LHCN-M2 (cell line): ENCODE measurements at places on chromosomes 2 and 18. TPM values are rescaled to one million over a fixed set of nuclear protein-coding genes. Genes with fewer than 3 reads are reported as not detected.

The IL36A gene
- total RNA-seq = not detected in 2 replicates

The SKOR2 gene
- total RNA-seq = not detected in 2 replicates

The TMEM200C gene
- total RNA-seq = not detected in 2 replicates

The LOXL3 gene
- 9.9 and 11.7 TPM in 2 replicates for total RNA-seq

The MTLN gene
- 71.5 and 107 TPM in 2 replicates for total RNA-seq

The ANKRD29 gene
- 5.8 and 7.1 TPM in 2 replicates for total RNA-seq

The ECEL1 gene
- not detected in 2 replicates for total RNA-seq

The ZBTB7C gene
- 0.06 and 0.17 TPM in 2 replicates for total RNA-seq

The GAD1 gene
- total RNA-seq = 0.19 and 0.29 TPM in 2 replicates

GRCh38 chr2:186599186-186599778 lies 9.4 kb downstream of the ITGAV start:
- no peak for DNase-seq

DNA sequence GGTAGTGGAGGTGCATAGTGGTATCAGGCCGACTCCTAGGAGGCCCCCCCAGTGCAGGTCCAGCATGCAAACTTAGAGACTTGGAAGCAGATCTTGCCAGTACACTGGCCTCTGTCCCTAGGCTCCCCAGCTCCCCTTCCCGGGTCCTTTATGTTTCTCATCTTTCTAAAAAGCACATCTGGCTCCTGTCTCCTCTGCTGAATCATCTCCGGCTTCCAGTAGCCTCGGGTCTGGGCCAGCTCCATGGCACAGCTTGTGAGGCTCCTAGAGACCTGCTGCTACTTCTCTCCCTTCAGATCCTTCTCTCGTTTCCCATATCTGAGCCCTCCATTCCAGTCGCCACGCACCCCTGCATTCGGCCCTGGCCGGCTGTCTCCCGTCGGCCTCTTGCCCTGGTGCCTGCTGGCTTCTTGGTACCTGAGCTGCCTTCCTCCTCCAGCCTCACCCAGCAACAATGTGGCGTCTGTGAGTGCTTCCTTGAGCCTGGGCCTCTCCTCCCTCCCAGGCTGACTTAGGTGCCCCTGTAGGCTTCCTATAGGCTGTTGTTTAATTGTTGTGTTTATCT lies 6.6 kb downstream of the TRAF3IP1 start:
- DNase-seq = no peak

DNA sequence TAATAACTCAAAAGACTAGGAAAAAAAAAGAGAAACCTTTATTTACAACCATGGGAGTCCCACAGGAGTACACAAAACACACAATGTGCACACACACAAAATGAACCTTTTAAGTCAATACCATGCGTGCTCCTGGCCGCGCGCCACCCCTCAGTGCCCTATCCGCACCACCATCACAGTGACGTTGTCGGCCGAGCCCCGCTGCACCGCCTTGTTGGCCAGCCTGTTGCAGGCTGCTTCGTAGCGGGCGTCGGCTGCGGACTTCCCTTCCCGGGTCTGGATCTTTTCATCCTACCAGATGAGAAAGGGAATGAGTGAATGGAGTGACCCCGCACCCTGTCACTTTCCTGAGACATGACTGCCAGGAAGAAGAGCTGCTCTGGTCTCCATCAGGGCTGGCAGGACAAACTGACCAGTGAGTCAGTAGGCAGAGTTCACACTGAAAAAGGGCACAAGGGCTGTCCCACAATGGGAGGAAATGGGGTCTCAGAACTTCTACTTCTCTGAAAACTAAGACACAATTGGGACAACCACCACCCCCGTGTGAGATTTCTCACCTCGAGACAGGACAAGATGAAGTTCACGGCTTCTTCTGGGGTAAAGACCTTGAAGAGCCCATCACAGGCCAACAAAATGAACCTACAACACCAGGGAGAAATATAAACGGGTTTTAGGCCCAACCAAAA lies 11.8 kb downstream of the ERFE start:
- DNase-seq = no peak

GRCh38 chr18:43830947-43831346 lies 553.7 kb upstream of the SYT4 start:
- DNase-seq = peak; percentile 13

DNA sequence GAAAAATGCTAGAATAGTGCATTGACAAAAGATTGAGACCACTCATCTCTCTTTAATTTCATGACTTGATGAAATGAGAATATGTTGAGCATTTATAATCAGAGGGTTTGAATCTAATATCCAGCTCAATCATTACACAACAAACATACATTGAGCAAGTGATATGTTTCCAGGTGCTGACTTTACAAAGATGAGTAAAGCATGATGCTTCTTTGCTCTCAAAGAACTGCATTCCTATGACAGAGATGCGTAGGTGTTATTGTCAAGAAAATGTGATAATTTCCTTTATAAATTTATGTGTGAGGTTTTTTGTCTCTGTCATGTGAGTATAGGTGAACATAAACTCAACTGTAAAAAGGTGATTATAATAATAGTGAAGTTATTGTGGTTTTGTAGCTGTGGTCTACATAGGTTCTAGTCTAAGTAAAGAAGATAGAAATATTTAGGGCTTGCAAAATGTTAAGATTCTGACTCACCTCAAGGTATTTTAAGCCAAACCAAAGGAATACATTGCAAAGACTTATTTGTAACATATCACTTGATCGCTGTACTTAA lies 389.8 kb downstream of the GALNT13 start:
- no peak for DNase-seq

DNA sequence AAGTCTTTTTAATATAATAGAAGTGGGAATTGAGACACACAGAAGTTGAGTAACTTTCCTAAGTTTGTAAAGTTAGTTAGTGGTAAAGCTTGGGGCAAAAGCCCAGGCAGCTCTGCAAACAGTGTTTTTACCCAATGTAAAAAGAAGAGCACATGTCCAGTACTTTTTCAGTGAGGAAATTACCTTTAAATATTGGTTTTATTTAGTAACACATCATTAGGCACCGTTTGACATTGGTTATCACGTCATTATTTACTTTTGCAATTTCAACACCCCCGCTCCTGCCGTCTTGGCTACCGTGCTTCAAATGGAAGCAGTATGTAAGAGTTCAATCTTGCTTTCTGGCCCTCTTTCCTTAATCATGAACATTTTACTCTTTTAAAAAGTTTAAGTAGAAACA lies 807.9 kb downstream of the EPHA4 start:
- no peak for DNase-seq

DNA sequence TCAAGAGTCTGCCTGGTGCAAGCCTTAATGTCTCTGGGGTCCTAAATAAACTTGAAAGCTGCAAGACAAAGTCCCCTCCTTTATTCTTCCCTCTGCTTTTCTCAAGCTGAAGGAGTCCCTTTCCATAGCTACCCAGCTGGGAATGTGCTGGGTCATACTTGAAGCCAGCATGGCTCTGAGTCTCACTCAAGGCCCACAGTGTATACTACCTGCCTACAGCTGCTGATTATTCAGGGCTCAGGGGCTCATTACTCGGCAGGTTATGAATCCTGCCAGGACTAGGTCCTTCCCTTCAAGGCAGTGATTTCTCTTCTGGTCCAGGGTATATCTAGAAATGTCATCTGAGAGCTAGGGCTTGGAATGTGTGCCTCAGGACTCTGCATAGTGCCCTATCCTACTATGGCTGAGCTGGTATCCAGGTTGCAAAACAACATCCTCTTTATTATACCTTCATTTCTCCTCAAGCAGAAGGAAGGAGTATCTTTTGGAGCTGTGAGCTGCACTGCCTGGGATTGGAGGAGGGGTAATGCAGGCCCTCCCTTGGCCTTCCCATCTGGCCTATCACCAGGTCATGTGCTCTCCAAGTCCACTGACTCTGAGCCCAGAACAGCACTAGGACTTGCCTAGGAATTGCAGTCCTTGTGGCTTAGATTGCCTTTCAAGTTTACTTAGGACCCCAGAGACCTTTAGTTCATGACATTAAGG lies 22.3 kb downstream of the IL1RN start:
- DNase-seq = no peak

GRCh38 chr2:107502539-107502938 lies 324.2 kb upstream of the RGPD4 start:
- DNase-seq = no peak

DNA sequence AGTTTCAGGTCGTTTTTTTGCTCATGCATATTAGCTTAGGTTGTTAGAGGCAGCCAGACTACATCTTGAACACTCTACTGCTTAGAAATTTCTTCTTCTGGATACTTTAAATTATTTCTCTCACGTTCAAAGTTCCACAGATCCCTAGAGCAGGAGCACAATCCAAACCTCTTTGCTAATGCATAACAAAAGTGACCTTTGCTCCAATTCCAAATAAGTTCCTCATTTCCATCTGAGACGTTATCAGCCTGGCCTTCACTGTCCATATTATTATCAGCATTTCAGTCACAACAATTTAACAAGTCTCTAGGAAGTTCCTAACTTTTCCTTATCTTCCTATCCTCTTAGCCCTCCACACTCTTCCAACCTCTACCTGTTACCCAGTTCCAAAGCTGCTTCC lies 50.4 kb upstream of the ERMN start:
- no peak for DNase-seq

DNA sequence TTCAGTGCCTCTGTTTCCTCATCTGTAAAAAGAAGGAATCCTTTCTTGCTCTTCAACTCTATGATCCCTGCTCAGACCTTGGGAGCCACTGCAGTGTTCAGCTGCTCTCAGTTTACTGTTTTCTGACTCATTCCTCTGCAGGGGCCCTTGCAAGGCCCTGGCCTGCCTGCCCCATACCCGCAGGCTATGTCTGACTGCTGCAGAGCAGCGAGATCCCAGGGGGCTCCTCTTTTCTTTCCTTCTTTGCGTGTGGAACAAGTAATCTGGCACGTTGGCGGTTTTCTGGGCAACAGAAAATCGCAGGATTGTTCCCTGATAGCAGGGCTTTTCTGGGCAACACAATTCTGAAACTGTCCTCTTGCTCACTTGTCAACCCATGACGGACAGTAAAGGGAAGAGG lies 376.0 kb downstream of the DCC start:
- DNase-seq = no peak

- DNase-seq = no peak
Measured at GRCh38 chr2:228503731-228504130, 322.2 kb upstream of the SPHKAP start.

DNA sequence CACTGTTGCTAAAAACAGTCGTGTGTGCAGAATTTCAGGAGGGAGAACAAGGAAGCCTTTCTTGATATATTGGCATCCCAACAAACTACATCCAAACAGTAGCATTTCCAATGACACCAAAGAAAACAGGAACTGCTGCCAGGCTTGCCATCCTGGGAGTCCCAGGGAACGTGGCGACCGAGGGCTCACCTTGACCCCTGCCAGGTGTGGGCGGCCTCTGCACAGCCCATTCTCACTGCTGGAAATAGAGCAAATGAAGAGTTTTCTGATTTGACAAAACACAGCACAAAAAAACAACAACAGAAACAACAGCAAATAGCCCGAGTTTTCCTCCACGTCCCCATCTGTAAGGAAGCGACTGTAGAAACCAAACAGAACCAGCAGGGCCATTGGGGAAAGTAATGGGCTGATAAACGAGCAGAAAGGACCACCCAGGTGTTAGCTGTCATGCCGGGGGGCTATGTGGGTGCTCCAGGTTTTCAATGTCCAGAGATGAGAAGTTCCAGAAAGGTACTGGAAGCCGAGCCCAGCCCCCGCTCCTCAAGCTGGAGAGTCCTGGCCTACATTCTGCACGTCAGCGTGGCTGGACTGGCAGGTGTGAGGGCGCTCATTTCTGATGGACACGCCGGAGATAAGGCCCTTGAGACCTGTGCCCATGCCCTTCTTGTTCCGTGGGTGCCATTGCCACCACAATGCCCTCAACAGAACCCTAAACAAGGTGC lies 80.8 kb downstream of the TWIST2 start:
- no peak for DNase-seq

DNA sequence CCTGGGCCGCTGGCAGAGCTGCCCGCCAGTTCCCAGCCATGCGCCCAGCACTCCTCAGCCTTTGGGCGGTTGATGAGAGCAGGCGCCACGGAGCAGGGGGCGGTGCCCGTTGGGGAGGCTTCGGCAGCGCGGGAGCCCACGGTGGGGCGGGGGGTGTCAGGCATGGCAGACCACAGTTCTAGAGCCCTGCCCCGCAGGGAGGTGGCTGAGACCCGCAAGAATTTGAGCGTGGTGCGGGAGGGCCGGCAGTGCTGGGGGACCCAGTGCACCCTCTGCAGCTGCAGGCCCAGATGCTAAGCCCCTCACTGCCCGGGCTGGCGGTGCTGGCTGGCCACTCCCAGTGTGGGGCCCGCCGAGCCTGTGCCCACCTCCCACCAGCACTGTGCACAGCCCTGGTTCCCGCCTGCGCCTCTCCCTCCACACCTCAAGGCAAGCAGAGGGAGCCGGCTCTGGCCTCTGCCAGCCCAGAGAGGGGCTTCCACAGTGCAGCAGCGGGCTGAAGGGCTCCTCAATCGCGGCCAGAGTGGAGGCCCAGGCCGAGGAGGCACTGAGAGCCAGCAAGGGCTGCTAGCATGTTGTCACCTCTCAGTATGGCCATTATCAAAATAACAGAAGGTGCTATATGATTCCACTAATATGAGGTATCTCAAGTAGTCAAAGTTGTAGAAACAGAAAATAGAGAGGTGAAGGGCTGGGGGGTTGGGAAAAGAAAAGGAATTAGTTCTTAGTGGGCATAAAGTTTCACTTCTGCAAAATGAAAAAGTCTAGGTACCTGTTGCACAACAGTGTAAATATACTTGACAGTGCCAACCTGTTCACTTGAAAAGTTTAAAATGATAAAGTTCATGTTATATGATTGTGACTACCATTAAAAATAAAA lies 72.3 kb downstream of the SH3YL1 start:
- DNase-seq = no peak
